Breast epithelium (tissue), 4 donors: ENCODE measurements at places on chromosomes 5 and 9. TPM values are rescaled to one million over a fixed set of nuclear protein-coding genes. Genes with fewer than 3 reads are reported as not detected.

The VLDLR gene
- total RNA-seq, result 11.7 TPM

The PCYOX1L gene
- 6.6 TPM for total RNA-seq

The SGCD gene
- total RNA-seq, result 3.1 TPM

The TAF11L5 gene
- total RNA-seq, result not detected

The TXNDC8 gene
- total RNA-seq, result not detected

The KCNN2 gene
- total RNA-seq, result 0.33 TPM

The NUTM2F gene
- not detected for total RNA-seq

DNA sequence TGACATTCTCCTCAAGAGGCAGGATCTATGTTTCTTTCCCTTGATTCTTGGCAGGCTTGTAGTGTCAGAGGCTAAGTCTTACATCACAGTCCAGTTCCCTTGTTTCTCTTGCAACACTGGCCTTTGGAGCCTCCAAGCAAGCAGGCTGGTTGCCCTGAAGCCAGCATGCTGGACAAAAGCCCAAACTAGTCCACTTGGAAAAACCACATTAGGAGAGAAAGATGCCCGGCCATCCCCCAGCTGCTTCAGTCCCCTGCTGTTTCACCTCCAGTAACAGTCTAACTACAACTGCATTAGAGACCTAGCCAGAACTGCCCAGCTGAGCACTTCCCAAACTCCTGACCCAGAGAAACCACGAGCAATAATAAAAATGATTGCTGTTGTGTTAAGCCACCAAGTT lies 87.6 kb downstream of the ADAMTS6 start:
- H3K4me1 ChIP-seq, result no peaks in the 10 kb centered on the region
- H3K27me3 ChIP-seq, result no peaks in the 10 kb centered on the region
- no peak overlapping the region for H3K27ac ChIP-seq

GRCh38 chr9:91386765-91387164 lies 25.0 kb upstream of the AUH start:
- H3K27me3 ChIP-seq, result no peaks in the 10 kb centered on the region
- no peaks in the 10 kb centered on the region for H3K36me3 ChIP-seq

DNA sequence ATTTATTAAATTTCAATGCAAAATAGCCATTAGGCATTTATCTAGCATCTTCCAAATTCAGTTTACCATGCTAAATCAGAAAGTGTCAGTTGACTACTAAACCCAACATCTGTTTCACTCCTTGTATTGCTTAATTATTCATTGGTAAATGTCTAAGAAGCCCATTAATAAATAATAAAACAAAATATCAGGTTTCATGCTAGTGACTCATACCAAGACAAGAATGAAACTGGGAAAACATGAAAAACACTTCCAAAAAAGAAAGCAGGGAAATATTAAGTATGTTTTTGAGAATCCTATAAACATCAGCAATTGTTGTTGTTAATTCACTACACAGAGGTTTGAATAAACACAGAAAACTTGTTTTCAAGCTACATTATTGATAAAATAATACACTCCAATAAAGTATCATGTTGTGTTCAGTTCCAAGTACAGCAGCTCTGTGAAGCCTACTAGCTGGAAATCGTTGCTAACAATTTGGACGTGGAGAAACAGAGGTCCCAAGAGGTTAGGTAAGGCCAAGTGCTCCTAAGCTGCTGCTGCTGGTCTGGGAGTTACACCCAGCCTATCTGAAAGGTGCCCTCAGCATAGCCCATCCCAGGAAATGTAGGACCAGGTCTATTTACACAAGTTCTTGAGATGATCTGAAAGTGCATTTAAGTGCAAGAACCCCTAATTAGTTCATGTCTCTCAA lies 78.8 kb downstream of the GNAQ start:
- H3K27ac ChIP-seq, result peak overlapping the region; percentile 48
- no peaks in the 10 kb centered on the region for H3K27me3 ChIP-seq
- DNase-seq, result no peak
- H3K4me1 ChIP-seq, result peaks cover 3% of the 10 kb centered on the region
- no peaks in the 10 kb centered on the region for H3K36me3 ChIP-seq

DNA sequence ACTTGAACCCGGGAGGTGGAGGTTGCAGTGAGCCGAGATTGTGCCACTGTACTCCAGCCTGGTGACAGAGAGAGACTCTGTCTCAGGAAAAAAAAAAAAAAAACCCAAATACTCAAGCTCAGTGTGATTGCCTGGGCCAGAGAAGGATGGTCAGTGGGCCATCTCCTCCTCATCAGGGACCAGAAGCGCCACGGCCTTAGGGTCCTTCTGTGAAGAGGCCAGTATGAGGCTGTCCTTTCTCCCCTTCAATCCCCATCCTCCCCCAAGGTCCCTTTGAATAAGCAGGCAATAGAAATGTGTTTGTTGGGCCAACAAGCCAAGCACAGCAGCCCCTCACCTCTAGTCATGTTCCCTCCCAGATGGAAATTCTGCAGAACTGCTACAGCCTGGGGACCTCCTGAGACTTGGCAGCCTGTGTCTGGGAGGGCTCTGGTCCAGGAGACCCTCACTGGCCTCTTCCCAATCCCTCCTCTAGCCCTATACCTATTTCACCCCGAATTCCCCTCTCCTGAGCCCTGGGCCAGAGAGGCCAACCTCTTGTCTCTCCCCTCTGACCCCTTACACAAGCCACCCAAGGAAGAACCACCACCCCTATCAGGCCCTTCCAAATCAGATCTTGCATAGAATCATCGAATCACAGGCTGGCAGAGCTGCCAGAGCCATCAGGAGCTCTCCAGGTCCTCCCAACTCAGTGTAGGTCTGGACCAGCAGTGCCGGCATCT lies 1.0 kb downstream of the CSF1R start:
- no peaks in the 10 kb centered on the region for H3K27me3 ChIP-seq
- H3K36me3 ChIP-seq, result no peaks in the 10 kb centered on the region
- no peak for DNase-seq
- H3K4me1 ChIP-seq, result no peaks in the 10 kb centered on the region
- H3K4me3 ChIP-seq, result peak overlapping the region; percentile 41

DNA sequence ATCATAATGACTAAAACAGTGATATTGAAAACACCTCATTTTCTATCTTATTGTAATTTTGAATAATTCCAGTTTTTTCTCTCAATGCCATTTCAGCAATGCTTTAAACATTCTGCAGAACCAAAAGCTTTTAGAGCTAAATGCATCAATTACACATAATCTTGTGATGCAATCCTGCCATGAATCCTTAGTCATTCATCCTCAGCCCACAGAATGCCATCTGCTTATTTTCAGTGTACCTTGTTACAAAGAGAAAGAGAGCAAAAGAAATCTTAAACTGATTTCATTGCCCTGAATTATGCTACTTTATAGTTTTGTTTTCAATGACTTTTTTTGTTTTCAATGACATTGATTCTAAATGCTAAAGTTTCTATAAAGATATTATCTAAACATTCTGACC lies 1234.8 kb upstream of the C9orf72 start:
- no peak for DNase-seq
- H3K27me3 ChIP-seq, result no peaks in the 10 kb centered on the region
- no peaks in the 10 kb centered on the region for H3K36me3 ChIP-seq
- no peaks in the 10 kb centered on the region for H3K4me1 ChIP-seq

- no peaks in the 10 kb centered on the region for H3K27me3 ChIP-seq
- H3K4me3 ChIP-seq, result no peak overlapping the region
- H3K4me1 ChIP-seq, result no peaks in the 10 kb centered on the region
- no peak for DNase-seq
- no peak overlapping the region for H3K27ac ChIP-seq
These were observed 28.5 kb upstream of the AKNA start for GRCh38 chr9:114416290-114416689.

GRCh38 chr5:10555277-10555684 lies 8.6 kb upstream of the ANKRD33B start:
- no peak for DNase-seq
- no peaks in the 10 kb centered on the region for H3K27me3 ChIP-seq
- H3K27ac ChIP-seq, result no peak overlapping the region
- H3K4me3 ChIP-seq, result no peak overlapping the region
- H3K36me3 ChIP-seq, result no peaks in the 10 kb centered on the region

- no peak overlapping the region for H3K27ac ChIP-seq
- no peaks in the 10 kb centered on the region for H3K36me3 ChIP-seq
- no peak for DNase-seq
- no peak overlapping the region for H3K4me3 ChIP-seq
- H3K4me1 ChIP-seq, result no peaks in the 10 kb centered on the region
- H3K27me3 ChIP-seq, result no peaks in the 10 kb centered on the region
These were observed 154.2 kb upstream of the DAB2 start for GRCh38 chr5:39578887-39579497.

- no peak for DNase-seq
- no peak overlapping the region for H3K27ac ChIP-seq
- H3K4me1 ChIP-seq, result no peaks in the 10 kb centered on the region
- no peaks in the 10 kb centered on the region for H3K36me3 ChIP-seq
These were observed 16.0 kb downstream of the CEMIP2 start for GRCh38 chr9:71752352-71752751.

DNA sequence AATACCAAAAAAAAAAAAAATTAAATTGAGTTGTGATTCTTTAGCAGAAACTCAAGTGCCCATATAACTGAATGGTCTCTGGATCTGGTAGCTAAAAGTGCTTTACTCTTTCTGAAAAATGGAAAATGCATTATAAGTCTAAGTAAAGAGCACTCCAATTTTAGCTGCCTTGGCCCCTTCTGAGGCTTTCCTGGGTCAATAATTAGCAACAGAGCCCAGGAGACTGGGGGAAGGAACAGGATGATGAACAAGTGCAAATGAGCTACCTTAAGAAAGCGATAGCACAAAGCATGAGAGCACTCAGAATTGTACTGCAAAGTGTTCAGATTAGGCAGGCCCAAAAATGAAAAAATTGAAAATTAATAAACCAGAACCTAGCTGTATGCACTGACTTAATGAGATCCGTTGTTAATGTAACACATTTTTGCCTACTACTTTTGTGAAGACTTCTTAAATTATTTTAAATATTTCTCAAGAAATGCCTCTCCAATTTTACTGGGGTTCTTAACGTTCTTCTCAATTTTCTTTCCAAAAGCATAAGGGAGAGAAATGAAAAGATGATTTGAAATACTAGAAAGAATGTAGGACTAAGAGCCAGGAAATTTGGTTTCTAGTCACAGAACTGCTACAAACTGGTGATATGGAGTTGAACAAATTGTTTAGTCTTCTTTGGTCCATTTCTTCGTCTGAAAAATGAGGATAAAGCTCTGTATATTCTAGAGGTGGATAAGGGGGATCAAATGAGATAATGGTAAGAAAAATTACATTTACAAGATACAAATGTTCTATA lies 566.1 kb downstream of the PDE4D start:
- no peaks in the 10 kb centered on the region for H3K4me1 ChIP-seq
- DNase-seq, result no peak
- no peaks in the 10 kb centered on the region for H3K27me3 ChIP-seq
- H3K27ac ChIP-seq, result no peak overlapping the region

DNA sequence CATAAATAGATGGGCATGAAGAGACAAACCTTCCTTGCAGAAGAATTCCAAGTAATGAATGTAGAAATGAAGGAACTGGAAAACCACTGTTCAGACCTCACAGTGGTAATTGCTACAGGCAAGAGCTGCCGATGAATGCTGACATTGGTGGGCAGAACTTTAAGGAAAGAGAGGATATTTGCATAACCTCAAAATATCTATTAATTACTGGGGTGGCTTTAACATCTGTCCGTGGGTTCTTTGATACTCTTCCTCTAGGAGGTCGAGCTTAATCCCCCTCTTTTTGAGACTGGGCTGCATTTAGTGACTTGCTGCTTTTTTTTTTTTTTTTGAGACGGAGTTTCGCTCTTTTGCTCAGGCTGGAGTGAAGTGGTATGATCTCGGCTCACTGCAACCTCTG lies 34.7 kb downstream of the LAMC3 start:
- no peaks in the 10 kb centered on the region for H3K27me3 ChIP-seq
- no peak overlapping the region for H3K4me3 ChIP-seq
- H3K36me3 ChIP-seq, result no peaks in the 10 kb centered on the region
- H3K4me1 ChIP-seq, result no peaks in the 10 kb centered on the region
- no peak overlapping the region for H3K27ac ChIP-seq

- H3K4me3 ChIP-seq, result no peak overlapping the region
- H3K36me3 ChIP-seq, result no peaks in the 10 kb centered on the region
- H3K4me1 ChIP-seq, result no peaks in the 10 kb centered on the region
- H3K27me3 ChIP-seq, result no peaks in the 10 kb centered on the region
- no peak for DNase-seq
These were observed 45.6 kb upstream of the EGFL7 start for GRCh38 chr9:136616948-136617695.

DNA sequence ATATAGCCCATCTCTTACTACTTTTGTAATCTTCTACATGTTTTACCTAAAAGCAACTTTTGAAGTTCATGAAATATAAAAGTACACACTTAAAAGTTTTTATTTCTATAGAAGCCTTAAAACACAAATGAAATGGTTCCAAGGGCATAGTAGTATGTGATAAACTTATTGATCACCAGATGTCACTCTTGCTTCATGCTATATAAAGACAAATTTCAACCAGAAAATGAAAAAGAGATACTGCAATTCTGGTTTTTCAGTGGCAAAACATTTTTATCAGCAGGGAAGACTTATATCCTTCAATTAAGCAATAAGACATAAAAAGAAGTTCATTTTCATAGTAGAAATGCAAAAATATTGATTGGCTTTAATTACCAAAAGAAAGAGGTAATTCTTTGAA lies 69.4 kb upstream of the FBXL17 start:
- no peak for DNase-seq
- H3K36me3 ChIP-seq, result no peaks in the 10 kb centered on the region
- no peaks in the 10 kb centered on the region for H3K4me1 ChIP-seq

DNA sequence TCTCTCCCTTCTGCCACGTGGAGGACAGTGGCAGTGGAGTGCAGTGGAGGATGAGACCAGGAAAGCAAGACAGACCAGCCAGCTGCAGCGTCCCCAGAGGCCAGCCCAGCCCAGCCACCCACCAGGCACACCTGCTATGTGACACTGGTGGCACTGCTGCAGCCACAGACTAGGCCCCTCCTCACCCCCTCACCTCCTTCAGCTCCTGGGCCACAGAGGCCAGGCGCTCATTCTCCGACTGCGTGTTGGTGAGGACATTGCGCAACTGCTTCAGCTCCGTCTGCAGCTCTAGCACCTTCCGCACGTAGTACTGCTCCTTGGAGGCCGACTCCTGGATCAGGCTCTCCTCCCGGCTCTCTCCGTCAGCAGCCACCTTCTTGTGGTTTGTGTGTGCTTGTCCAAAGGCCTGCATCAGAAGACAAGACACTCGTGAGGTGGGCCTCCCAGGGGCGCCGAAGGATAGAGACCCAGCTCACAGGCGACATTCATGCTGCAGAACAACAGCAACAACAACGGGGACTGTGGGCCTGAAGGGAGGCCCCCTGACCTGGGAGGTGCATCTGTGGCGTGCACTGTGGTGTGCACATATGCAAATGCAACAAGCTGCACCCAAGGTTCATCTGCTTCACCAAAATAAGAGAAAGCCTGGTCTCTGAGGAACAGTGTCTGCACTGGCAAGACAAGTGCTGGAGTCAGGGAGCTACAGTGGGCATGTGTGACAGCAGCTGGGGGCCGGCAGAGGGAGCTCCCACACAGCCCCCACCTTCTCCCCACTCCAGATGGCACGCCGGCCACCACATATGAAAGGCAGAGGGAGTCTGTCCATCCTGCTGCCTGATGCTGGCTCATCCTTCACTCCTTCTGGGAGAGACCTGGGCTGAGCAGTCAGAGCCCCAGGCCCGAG lies 35.5 kb downstream of the BICD2 start:
- H3K27ac ChIP-seq, result no peak overlapping the region
- no peaks in the 10 kb centered on the region for H3K27me3 ChIP-seq
- DNase-seq, result no peak
- no peaks in the 10 kb centered on the region for H3K4me1 ChIP-seq
- no peak overlapping the region for H3K4me3 ChIP-seq
- H3K36me3 ChIP-seq, result no peaks in the 10 kb centered on the region
